ENCODE measurements at places on chromosomes 2 and 18.

DNA sequence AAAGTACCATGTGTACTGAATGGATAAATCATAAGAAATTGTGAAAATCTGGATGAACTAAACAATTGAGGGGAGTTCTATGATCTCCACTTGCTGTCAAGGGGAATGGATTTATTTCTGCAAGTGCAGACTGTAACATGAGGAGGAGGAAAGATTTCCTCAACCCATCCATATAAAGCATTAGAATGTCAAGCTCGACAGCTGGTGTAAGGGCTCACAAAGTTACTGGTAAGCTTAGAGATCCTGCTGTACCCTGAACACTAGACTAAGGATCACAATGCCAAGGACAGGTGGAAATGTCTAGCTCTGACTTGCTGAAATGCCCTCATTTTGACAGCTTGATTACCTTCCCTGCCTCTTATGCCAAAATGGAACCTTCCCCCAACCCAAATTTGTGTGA is 125.3 kb downstream of the TCF4 start:
- no peaks in the 10 kb centered on the region for H3K27me3 ChIP-seq
- H3K4me1 ChIP-seq = no peaks in the 10 kb centered on the region
- no peak for DNase-seq
- H3K4me3 ChIP-seq = no peak overlapping the region
- H3K27ac ChIP-seq = no peak overlapping the region

DNA sequence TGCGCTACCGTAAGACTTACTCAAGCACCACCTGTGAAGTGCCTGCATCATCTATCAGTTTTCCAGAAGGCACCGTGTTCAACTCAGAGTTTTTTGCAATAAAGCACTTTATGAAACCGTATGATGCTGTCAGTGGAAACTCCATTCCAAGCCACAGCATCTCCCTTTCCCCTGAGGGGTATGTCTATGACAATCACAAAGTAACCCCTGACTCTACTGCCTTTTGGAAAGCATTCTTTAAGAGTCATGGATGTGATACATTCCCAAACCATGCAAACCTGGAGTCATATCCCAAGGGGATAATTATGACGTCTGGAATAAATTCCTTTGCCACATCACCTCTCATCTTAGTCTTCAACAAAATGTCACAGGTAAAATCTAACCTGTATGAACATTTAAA is 39.2 kb downstream of the UNC50 start:
- H3K27me3 ChIP-seq = no peaks in the 10 kb centered on the region
- H3K4me1 ChIP-seq = no peaks in the 10 kb centered on the region
- no peaks in the 10 kb centered on the region for H3K36me3 ChIP-seq
- no peak for DNase-seq

GRCh38 chr2:75801234-75801982 is 90.7 kb upstream of the GCFC2 start:
- no peak overlapping the region for H3K27ac ChIP-seq
- no peaks in the 10 kb centered on the region for H3K36me3 ChIP-seq
- H3K27me3 ChIP-seq = no peaks in the 10 kb centered on the region
- H3K4me3 ChIP-seq = no peak overlapping the region
- no peak for DNase-seq

DNA sequence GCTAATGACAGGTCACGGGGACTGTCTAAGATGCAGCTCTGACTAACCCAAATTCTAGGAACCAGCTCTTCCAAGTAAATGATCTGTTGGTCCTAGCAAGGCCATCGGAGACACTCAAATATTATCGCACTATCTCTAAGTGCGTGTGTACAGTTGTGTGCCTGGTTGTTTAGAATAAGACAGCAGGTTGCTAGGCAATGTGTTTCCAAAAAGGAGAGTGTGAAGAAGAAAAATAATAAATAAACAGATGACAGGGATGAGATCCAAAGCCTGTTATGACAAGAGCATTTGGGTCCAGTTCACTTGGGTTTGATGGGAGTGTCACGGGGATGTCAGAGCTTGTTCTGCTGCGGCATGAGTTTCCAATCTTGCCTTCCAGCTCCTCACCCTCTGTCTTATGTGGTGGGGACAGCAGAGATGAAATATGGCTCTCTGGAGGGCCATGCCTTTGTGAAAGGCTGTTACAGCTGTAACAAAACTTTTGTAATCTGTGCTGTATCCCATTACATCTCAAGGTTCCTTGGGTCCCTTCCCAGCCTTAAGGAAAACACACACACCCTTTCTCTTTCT is 127.5 kb upstream of the TNP1 start:
- no peak overlapping the region for H3K4me3 ChIP-seq
- H3K36me3 ChIP-seq = no peaks in the 10 kb centered on the region
- H3K4me1 ChIP-seq = no peaks in the 10 kb centered on the region
- H3K27ac ChIP-seq = peak overlapping the region; percentile 48
- no peaks in the 10 kb centered on the region for H3K27me3 ChIP-seq
- no peak for DNase-seq

GRCh38 chr2:237137626-237138323 is 52.1 kb downstream of the COPS8 start:
- H3K27ac ChIP-seq = no peak overlapping the region
- H3K4me3 ChIP-seq = no peak overlapping the region
- DNase-seq = no peak
- no peaks in the 10 kb centered on the region for H3K36me3 ChIP-seq
- H3K4me1 ChIP-seq = no peaks in the 10 kb centered on the region

DNA sequence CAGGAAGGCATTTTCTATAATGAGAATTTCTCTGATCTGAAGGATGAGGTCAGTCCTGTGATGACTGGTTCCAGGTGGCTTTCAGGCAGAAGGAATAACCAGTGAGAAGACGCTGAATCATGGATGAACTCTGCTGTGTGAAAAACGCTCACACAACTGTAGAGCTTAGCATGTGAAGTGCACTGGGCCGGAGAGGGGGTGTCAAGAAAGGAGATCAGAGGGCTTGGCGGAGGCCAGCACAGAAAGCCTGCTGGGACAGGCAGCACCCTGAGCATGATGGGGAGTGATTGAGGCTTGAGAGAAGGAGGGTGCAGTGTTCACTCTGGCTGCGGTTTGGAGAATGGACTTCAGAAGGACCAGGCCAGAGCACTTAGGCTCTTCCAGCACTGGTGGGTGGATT is 236.5 kb downstream of the TPGS2 start:
- no peak overlapping the region for H3K4me3 ChIP-seq
- no peaks in the 10 kb centered on the region for H3K36me3 ChIP-seq
- H3K27ac ChIP-seq = peak overlapping the region; percentile 92
- no peak for DNase-seq
- H3K4me1 ChIP-seq = no peaks in the 10 kb centered on the region

- H3K27me3 ChIP-seq = no peaks in the 10 kb centered on the region
- no peak for DNase-seq
- no peak overlapping the region for H3K4me3 ChIP-seq
- no peaks in the 10 kb centered on the region for H3K36me3 ChIP-seq
- no peaks in the 10 kb centered on the region for H3K4me1 ChIP-seq
Measured at GRCh38 chr2:30894498-30895119, 87.4 kb upstream of the CAPN13 start.

DNA sequence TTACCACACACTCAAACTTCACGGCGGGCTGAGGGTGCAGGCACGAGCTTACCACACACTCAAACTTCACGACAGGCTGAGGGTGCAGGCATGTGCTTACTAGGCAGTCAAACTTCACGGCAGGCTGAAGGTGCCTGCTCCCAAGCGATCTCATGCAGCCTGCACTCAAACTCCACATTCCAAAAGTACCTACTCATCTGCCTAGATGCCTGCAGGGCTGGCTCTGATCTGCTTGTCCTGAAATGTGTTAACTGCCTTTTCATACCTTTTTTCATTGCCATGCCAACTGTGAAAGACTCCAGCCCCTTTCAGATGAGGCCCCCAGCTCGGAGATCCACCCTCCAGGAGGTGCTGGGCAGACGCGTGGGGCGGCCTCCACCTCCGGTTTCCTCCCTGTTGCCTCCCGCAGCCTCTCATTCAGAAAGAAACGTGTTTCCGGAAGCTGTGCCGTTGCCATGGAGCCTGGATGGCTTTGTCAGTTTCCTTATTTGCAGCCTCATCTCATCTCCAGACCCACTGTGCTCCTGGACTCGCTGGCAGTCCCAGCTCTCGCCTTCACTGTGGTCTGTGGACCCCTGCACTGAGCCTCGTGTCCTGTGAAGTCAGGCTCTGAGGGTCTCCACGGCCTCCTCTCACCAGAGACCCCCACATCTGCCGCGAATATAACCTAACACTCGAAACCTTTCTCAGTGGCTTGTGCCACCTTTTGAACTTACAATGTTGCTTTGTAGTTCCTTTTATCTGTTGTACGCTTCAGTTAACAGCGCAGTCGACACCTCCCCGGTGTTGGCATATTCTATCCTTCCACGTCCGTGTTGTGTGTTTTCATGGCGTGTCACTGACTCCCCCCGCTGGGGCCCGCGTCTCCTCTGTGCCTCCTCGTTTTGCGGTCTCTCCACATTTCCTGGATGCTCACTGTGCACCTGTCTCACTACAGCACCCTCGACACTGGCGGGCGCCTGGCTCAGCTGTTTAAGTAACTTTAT is 106.1 kb upstream of the ALKAL2 start:
- H3K27me3 ChIP-seq = no peaks in the 10 kb centered on the region
- no peaks in the 10 kb centered on the region for H3K36me3 ChIP-seq
- peak overlapping the region; percentile 52 for H3K4me3 ChIP-seq
- H3K4me1 ChIP-seq = no peaks in the 10 kb centered on the region

GRCh38 chr18:9722691-9723090 is 14.6 kb downstream of the RAB31 start:
- no peaks in the 10 kb centered on the region for H3K27me3 ChIP-seq
- no peaks in the 10 kb centered on the region for H3K36me3 ChIP-seq

DNA sequence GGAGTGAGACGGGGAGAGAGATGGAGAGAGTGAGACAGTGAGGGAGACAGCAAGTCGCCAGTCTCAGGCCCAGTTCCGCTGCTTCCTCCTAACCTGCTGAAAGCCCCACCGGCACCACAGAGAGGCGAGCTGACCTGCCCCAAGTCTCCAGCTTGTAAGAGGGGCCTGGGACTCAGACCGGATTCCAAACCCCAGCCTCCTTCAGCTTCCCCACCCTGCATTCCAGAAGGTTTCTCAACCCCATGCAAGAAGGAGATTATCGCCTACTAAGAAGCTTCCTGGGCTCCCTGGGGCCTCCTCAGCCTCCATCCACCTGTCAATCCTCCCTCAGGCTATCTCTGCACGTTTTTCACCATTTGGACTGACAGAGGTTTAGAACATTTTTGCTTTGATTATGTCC is 173.1 kb upstream of the RAB6C start:
- H3K36me3 ChIP-seq = no peaks in the 10 kb centered on the region
- no peak overlapping the region for H3K27ac ChIP-seq
- no peaks in the 10 kb centered on the region for H3K4me1 ChIP-seq
- DNase-seq = no peak
- H3K4me3 ChIP-seq = no peak overlapping the region

- no peaks in the 10 kb centered on the region for H3K36me3 ChIP-seq
- no peak overlapping the region for H3K27ac ChIP-seq
- H3K4me1 ChIP-seq = no peaks in the 10 kb centered on the region
- H3K27me3 ChIP-seq = no peaks in the 10 kb centered on the region
Measured at GRCh38 chr2:44680424-44680971, 261.0 kb upstream of the SIX3 start.

- no peak overlapping the region for H3K4me3 ChIP-seq
- no peaks in the 10 kb centered on the region for H3K4me1 ChIP-seq
- no peaks in the 10 kb centered on the region for H3K36me3 ChIP-seq
Measured at GRCh38 chr2:121153516-121153915, 131.5 kb downstream of the TFCP2L1 start.

DNA sequence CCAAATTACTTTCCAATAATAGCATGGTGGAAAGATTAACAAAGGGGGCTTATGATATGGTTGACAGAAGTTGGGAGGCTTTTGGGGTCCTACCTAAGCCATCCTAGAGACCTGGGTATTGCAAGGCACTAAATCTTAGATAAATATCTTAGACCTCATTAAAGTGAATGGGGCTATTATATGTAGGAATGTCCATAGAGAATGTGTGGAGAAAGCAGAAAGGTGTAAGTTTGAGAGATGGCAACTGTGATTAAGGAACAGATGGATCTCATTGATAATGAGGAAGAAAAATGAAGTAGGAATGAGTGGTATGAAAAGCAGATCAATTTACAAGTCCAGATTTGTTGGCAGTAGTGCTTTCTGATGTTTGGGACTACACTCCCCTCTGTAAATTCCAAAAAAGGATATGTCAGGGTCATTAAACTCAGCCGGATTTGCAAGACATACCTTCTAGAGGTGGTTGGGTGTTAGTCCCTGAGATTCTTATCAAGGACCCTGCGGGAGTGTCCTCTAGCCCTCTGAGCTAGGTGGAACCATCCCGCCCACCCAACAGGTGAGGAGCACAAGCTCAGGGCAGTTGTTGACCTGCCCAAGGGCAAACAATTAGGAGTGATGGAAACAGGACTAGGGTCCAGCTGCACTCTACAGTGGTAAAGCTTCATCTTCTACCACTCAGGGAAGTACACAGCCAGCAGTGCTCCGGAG is 12.1 kb downstream of the TCF7L1 start:
- H3K27me3 ChIP-seq = no peaks in the 10 kb centered on the region
- no peak for DNase-seq
- H3K4me3 ChIP-seq = no peak overlapping the region
- H3K4me1 ChIP-seq = no peaks in the 10 kb centered on the region
- H3K27ac ChIP-seq = no peak overlapping the region

DNA sequence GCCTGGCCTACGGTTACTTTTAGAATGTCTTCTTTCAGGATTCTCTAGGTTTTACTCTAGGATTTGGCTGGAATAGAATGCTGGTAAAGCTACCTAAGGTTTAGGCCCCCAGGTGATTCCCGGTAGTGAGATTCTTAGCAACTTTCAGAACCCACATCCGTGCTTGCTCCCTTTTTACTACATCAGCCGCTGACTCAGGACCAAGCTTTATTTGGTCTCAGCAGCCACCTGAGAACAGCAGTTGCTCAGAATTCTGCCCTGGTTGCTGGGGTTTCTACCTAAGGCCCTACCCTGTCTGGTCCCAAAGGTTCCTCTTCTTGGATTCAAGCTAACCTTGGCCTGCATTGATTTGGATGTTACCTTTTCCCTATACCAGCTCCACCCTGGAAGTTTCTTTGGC is 36.1 kb upstream of the NDUFV2 start:
- H3K27ac ChIP-seq = no peak overlapping the region
- H3K36me3 ChIP-seq = no peaks in the 10 kb centered on the region
- no peak for DNase-seq
- H3K27me3 ChIP-seq = no peaks in the 10 kb centered on the region
- no peak overlapping the region for H3K4me3 ChIP-seq

GRCh38 chr18:44986933-44987332 is 306.2 kb downstream of the SETBP1 start:
- no peak overlapping the region for H3K27ac ChIP-seq
- no peaks in the 10 kb centered on the region for H3K36me3 ChIP-seq
- no peaks in the 10 kb centered on the region for H3K27me3 ChIP-seq
- no peak overlapping the region for H3K4me3 ChIP-seq

Measured in breast epithelium (tissue), 4 donors.